ENCODE measurements at places on chromosomes 6 and 20. TPM values are rescaled to one million over a fixed set of nuclear protein-coding genes. Genes with fewer than 3 reads are reported as not detected.

Gene COL12A1
- not detected for total RNA-seq

Gene ANKRD66
- not detected for total RNA-seq

Gene GFRA4
- total RNA-seq, result not detected

Gene RPS6KA2
- 5.4 TPM for total RNA-seq

- H3K27ac ChIP-seq, result no peak overlapping the region
- H3K27me3 ChIP-seq, result peaks cover 2% of the 10 kb centered on the region
- no peak for DNase-seq
These were observed 16.7 kb upstream of the PRDM1 start for GRCh38 chr6:106069478-106069877.

GRCh38 chr20:23167431-23167830 is 81.3 kb upstream of the CD93 start:
- DNase-seq, result no peak
- peaks cover 6% of the 10 kb centered on the region for H3K27me3 ChIP-seq
- H3K4me3 ChIP-seq, result no peak overlapping the region

DNA sequence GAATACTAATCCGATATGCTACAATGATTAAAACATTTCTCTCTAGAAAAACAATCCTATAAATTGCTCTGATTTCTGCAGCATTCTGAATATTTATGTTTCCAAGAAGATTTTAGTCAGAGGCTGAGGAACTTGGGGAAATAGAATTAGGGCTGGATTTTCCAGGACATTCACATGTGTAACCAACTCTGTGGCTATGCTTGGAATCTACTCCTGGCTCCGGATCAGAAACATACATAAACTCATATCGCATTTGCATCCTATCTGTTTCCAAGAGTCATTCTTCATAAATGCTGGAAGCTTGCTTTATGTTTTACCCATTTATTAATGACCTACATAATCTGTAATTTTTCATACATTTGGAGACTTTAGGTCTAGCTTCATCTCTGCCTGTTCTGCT is 459.9 kb upstream of the MARCKS start:
- H3K27ac ChIP-seq, result no peak overlapping the region
- no peak for DNase-seq
- H3K4me3 ChIP-seq, result no peak overlapping the region
- no peaks in the 10 kb centered on the region for H3K4me1 ChIP-seq

GRCh38 chr6:78629154-78629721 is 238.1 kb upstream of the IRAK1BP1 start:
- no peaks in the 10 kb centered on the region for H3K4me1 ChIP-seq
- DNase-seq, result no peak
- no peak overlapping the region for H3K4me3 ChIP-seq
- peaks cover 5% of the 10 kb centered on the region for H3K27me3 ChIP-seq
- H3K27ac ChIP-seq, result no peak overlapping the region
- H3K36me3 ChIP-seq, result no peaks in the 10 kb centered on the region

DNA sequence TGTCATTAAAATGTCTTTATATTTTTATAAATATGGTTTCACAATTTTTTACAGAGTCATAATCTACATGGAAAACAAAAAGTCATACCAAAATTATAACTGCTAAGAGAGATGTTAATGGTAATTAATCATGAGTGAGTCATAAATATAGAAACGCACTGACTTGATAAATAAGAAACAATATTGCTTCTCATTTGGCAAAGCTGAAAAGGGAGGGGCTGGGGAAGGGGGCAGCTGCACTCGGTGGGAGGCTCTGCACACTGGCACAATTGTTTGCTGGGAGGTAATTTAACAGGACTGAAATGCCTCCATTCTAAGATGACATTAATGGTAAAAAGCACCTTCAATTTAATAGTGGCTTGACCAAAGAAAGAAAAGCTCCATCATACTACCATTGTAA is 133.3 kb upstream of the AGPAT4 start:
- no peak overlapping the region for H3K4me3 ChIP-seq
- no peak for DNase-seq
- no peaks in the 10 kb centered on the region for H3K36me3 ChIP-seq
- H3K27me3 ChIP-seq, result peaks cover 8% of the 10 kb centered on the region
- no peaks in the 10 kb centered on the region for H3K4me1 ChIP-seq
- no peak overlapping the region for H3K27ac ChIP-seq
